Activated CD4-positive, alpha-beta T cell treated with anti-CD3 and anti-CD28 coated beads, Interleukin-2, amount 10 ng/mL, durations not matched to agents 24 days and 14 days (primary cell): ENCODE measurements at places on chromosomes 2 and 18.
A peak's percentile ranks its signal among the peaks of the same experiment; 100 is the strongest.

DNA sequence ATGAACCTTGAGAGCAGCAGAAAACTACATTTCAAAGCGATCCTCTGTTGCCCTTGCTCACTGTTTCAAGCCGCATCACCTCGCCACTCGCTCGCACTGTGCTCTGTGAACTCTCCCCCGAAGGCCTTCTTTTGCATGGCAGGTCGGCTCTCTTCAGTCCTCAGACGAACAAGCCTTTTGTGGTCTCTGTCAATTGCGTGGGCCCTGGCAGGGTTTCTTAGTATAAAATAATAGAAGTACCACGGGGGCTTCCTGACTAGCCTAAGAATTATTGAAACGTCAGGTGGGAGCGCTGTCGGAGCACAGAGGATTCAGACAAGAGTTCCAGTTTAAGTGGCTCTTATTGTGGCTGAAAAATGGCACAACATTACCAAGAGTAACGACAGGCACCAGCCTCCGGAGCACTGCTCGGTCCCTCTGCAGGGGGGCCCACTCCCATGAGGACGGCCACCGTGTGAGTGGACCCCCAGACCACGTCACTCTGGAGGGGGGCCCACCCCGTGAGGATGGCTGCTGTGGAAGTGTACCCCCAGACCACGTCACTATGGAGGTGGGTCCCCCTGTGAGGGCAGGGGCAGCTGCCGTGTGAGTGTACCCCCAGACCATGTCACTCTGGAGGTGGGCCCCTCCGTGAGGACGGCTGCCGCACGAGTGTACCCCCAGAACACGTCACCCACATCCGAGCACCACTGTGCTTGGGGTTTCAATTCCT, 237.7 kb downstream of the HDAC4 start:
- no peak for DNase-seq

- DNase-seq, result no peak
These were observed 132.4 kb upstream of the FSHR start for GRCh38 chr2:49286726-49287125.

DNA sequence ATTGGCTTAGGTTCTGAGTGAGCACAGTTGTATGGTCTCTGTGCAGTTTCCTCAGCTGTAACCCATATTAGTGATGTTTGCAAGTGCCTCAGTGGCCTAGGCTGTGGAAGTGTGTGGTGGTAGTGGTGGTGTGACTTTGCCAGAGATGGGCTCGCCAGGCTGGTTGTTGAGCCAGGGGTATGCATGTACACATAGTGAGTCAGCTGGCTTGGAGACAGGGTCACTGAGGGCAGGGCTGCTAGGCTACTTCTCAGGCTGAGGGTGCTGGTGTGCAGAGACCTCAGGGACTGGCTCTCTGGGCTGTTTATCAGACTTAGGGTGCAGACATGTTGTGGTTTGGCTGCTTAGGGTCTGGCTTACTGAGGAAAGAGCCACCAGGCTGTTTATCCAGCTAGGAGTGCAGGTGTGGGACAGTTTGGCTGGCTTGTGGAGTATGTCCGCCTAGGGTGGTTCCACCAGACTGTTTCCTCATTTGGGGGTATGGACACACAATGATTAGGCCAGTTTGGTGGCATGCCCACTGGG, 15.0 kb downstream of the APLF start:
- DNase-seq, result no peak

- DNase-seq, result no peak
These were observed 1993.1 kb upstream of the CELF4 start for GRCh38 chr18:39558658-39559057.

DNA sequence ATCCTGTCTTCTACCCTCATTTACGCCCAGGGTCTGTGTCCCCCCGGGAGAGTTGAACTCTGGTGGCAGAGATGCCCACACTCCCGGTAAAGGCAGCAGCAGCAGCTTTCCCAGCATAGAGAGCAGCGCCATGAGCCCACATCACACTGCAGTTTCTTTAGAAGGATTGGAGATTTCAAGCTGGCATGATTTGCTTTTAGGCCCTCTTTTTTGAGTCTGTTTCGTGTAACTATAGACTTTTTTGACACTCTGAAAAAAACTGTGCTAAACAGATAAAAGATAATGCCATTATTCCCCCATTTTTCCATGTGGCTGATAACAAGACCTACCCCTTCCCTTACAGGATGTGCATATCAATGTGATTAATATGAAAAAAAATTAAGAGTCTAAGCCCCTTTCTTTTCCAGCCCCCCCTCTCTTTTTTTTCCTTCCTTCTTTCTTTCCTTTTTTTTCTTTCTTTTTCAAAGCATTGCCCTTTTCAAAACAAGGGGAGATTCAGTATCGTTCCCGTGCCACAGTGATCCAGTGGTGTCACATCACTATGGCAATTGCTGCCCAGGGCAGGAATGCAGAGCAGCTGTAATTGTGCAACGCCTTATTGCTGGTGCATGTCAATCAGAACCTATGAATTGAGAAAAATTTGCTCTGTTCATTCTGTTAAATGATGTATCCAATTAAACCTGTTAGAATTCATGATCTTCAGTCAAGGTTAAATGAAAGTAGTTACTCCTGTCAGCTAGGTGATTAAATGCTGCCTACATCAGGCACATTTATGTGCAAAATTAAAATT, 104.5 kb downstream of the CDCA7 start:
- no peak for DNase-seq

- DNase-seq, result no peak
These were observed 161.0 kb downstream of the ANKRD44 start for GRCh38 chr2:197149546-197149945.

GRCh38 chr2:88874063-88874657, 182.7 kb downstream of the RPIA start:
- peak; percentile 86 for DNase-seq

GRCh38 chr2:51472300-51472699, 440.4 kb upstream of the NRXN1 start:
- no peak for DNase-seq

- DNase-seq, result no peak
These were observed 94.2 kb upstream of the COL5A2 start for GRCh38 chr2:189273734-189274133.

- DNase-seq, result no peak
These were observed 20.3 kb downstream of the CABLES1 start for GRCh38 chr18:23155537-23155936.

GRCh38 chr2:68435615-68436014, 31.5 kb downstream of the FBXO48 start:
- DNase-seq, result no peak

GRCh38 chr2:43425659-43426058, 170.2 kb downstream of the THADA start:
- peak; percentile 61 for DNase-seq

GRCh38 chr2:198702796-198703195, 754.9 kb downstream of the SATB2 start:
- no peak for DNase-seq

GRCh38 chr2:212364112-212364985, 174.3 kb downstream of the ERBB4 start:
- DNase-seq, result no peak

GRCh38 chr18:23872701-23873550, 141.6 kb upstream of the TTC39C start:
- no peak for DNase-seq

- DNase-seq, result no peak
These were observed 92.1 kb upstream of the ATP8B1 start for GRCh38 chr18:57895182-57895581.

- DNase-seq, result no peak
These were observed 81.9 kb upstream of the TMEM178A start for GRCh38 chr2:39583781-39584180.

GRCh38 chr2:99707592-99707991, 217.8 kb upstream of the REV1 start:
- no peak for DNase-seq

DNA sequence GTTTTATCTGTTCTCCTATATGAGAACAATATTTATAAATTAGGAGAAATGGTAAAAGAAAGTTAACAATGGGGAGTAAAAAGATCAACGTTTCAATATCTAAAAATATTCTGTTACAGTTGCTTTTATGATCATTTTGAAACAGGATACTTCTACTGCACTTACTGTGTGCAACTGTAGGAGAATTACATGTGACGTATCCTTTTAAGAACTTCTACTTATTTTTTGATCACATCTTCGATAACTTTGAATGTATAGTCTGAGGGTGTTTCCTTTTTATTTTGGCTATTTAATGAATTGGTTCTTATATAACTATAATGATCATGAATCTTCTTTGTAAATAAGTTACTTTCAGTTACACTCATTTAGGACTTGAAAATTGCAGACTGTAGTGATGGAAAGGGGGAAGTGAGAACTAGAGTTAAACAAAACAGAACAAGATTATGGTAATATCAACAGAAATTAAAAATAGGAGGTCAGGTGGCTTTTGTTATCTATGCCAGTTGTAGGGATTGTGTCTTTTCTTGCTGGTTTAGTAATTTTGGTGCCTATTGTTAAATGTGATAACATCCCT, 109.9 kb downstream of the MSTN start:
- no peak for DNase-seq

DNA sequence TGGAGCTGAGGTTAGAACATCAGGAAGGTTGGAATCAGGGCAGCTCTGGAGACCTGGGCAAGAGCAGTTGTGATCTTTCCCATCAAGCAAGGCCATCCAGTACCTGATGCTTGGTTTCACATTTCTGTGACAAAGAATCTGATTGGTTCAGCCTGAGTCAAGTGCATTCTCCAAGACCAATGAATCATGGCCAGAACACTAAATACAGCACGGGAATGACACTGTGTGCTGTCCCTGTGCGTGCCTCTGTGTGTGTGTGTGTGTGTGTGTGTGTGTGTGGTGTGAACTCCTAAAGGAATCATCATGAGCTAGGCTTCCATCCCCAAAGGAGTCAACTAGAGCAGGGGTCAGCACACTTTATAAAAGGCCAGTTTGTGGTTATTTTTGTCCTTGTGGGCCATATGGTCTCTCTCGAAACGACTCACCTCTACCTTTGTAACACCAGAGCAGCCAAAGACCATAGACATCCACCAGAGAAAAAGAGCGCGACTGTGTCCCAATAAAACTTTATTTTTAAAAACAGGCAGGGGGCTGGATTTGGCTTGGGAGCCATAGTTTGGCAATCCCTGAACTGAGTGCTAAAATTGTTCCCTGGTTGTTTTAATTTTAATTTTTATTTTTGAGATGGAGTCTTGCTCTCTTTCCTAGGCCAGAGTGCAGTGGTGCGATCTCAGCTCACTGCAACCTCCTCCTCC, 99.7 kb downstream of the INHBB start:
- DNase-seq, result no peak

GRCh38 chr2:217731805-217732204, 271.0 kb downstream of the TNS1 start:
- no peak for DNase-seq

DNA sequence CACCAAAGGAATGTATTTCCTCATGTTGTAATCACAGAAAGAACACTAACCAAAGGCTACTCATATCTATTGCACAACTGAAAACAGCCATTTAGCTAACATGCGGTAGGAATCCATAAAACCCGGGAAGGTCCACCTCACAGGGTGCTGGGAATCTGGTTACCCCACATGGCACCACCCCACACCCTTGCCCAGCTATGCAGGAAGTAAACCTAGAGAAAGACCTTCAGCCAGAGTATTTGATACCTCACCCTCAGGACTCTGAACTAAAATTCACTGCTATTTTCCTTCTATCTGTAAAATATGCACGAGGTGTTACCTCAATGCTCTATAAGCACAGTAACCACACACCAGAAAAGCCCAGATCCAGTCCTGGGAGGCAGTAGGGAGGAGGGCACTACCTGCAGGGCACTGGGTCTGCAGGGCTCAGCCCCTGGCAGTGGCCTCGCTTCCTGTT, 45.8 kb downstream of the PTPN2 start:
- peak; percentile 74 for DNase-seq

- DNase-seq, result no peak
These were observed 134.0 kb downstream of the MCFD2 start for GRCh38 chr2:46781468-46782189.
